Kidney epithelial cell (primary cell): ENCODE measurements at places on chromosomes 5 and 9. TPM values are rescaled to one million over a fixed set of nuclear protein-coding genes. Genes with fewer than 3 reads are reported as not detected.

The SPATA31A3 gene
- not detected in 2 replicates for total RNA-seq

The IFNB1 gene
- not detected in 2 replicates for total RNA-seq

The TLX3 gene
- 0.14 and 0.58 TPM in 2 replicates for total RNA-seq

The CDH9 gene
- total RNA-seq = not detected in 2 replicates

The AGGF1 gene
- total RNA-seq = 19.8 and 20.9 TPM in 2 replicates

The PDZD2 gene
- total RNA-seq = 5.5 and 6.7 TPM in 2 replicates

The PCDHA9 gene
- total RNA-seq = under 0.01 TPM in 2 replicates

The LOX gene
- 9.0 and 13.2 TPM in 2 replicates for total RNA-seq

The IL9 gene
- total RNA-seq = not detected in 2 replicates

The DRD1 gene
- total RNA-seq = 0.07 TPM in 1 of 2 replicates, not detected in the other

The AGXT2 gene
- total RNA-seq = not detected in 2 replicates

The KCNN2 gene
- 0.88 and 1.7 TPM in 2 replicates for total RNA-seq

The DMGDH gene
- total RNA-seq = 2.9 and 4.2 TPM in 2 replicates

The PCDHB15 gene
- total RNA-seq = 2.3 and 3.0 TPM in 2 replicates

The ADGRD2 gene
- total RNA-seq = not detected in 2 replicates

The DNAH5 gene
- 2.7 and 4.4 TPM in 2 replicates for total RNA-seq

The SLC38A9 gene
- total RNA-seq = 16.6 and 21.5 TPM in 2 replicates

The GRK6 gene
- 34.9 and 46.4 TPM in 2 replicates for total RNA-seq

The BAAT gene
- total RNA-seq = not detected in 2 replicates

The ISL1 gene
- total RNA-seq = 0.17 TPM in 1 of 2 replicates, not detected in the other

The STING1 gene
- total RNA-seq = 15.5 and 17.5 TPM in 2 replicates

The OLFM1 gene
- 0.96 and 2.1 TPM in 2 replicates for total RNA-seq

The PCDHA1 gene
- not detected in 2 replicates for total RNA-seq

The SLC4A9 gene
- 0.07 TPM in 1 of 2 replicates, not detected in the other for total RNA-seq

The YIPF5 gene
- 41.1 and 68.5 TPM in 2 replicates for total RNA-seq

The OR1Q1 gene
- not detected in 2 replicates for total RNA-seq

The SLC6A18 gene
- not detected in 2 replicates for total RNA-seq

The SYNPO gene
- 3.4 and 4.0 TPM in 2 replicates for total RNA-seq

The ENG gene
- total RNA-seq = 3.4 and 6.3 TPM in 2 replicates

The STK32A gene
- 2.9 and 3.7 TPM in 2 replicates for total RNA-seq

The FAM163B gene
- not detected in 2 replicates for total RNA-seq

The FCN1 gene
- total RNA-seq = not detected in 2 replicates

The ZNF658 gene
- 2.7 and 3.1 TPM in 2 replicates for total RNA-seq

The SPACA9 gene
- total RNA-seq = 4.0 and 6.9 TPM in 2 replicates

The CCL27 gene
- not detected in 2 replicates for total RNA-seq

The SHOC1 gene
- not detected in 2 replicates for total RNA-seq

The LHX3 gene
- total RNA-seq = not detected in 2 replicates

The CLK4 gene
- 7.1 and 9.7 TPM in 2 replicates for total RNA-seq

The EPB41L4A gene
- total RNA-seq = 17.9 and 30.6 TPM in 2 replicates

The TNPO1 gene
- total RNA-seq = 111 and 118 TPM in 2 replicates

The KIAA1191 gene
- 92.4 and 112 TPM in 2 replicates for total RNA-seq

The PRRX2 gene
- 0.27 TPM in 1 of 2 replicates, not detected in the other for total RNA-seq

The C9 gene
- total RNA-seq = not detected in 2 replicates
